ENCODE measurements at places on chromosomes 2 and 18.
A peak's percentile ranks its signal among the peaks of the same experiment; 100 is the strongest.

- no peak for DNase-seq
Observed at GRCh38 chr2:119082821-119083400, 75.6 kb downstream of the C1QL2 start.

DNA sequence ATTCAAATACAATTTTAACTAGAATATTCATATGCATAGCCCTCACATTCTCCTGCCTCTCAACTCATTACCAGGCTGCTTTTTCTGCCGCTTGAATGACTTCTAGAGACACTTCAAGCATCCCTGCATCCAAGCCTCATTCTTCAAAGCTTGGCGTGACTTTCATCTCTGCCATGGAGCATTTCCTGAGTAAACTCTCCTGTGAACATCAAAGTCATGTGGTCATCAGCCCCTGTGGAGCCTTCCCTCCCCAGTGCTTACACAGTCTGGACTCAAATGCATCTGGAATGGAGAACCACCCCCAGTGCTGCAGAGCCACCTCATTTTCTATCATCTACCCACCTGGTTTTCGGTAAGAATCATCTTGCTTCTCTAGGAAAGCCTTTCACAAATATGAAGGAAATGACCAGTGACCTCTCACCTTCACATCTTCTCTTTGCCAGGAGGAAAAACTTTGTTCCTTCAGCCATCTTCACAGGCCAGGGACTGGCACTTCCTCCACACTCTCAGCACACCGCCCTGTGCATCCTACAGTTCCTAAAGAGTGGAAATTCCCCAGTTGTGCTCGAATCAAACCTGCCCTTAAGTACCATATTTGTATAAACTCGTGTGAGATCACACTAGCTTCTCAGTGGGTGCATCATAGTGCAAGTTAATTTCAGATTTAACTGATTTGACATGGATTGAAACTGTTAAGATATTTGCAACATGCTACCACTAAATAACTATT, 116.4 kb downstream of the COL6A3 start:
- DNase-seq = no peak

GRCh38 chr2:162646794-162647193, 191.8 kb downstream of the KCNH7 start:
- no peak for DNase-seq

- no peak for DNase-seq
Observed at GRCh38 chr2:181258720-181259119, 198.5 kb upstream of the ITGA4 start.

DNA sequence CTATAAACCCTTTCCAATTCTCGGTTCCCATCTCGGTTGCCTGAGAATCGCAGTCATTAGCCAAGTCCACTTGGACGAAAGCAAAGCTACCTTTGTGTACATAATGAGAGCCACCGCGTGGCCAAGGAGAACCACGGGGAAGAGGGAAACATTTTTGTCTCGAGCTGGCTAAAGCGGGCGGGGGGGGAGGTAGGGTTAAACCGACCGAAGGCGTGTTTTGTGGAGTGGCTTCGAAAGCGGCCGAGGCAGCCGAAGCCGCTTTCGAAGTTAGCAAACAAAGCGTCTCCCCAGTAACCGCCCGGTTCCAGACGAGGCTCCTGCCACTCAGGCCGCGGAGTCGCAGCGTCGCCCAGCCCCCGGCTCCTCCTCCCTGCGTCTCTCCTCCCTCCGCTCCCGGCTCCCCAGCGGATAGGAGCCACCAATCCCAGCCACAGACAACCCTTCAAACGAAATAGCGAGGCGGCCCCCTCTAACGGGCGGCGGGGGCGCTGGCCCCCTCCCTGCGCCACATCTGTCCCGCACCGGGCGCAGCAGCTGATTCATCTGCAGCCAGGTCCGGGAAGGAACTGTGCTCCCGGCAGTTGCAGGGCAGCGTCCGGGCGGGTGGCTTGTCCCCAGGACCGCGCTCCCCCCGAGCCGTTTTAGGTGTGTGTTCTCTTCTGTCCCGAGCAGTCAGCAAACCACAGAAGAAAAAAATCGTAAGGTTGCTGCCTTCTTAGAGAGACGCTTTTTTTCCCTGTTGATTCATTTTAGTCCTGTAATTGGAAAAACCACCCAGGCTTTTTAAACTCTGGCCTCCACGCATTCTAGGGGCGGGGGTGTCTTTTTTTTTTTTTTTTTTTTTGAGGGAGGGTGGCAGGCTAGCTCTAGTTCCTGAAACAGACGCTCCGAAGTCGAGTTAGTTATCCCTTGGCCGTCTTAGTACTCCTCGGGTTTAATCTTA, 1.8 kb upstream of the TGIF1 start:
- DNase-seq = peak; percentile 97

DNA sequence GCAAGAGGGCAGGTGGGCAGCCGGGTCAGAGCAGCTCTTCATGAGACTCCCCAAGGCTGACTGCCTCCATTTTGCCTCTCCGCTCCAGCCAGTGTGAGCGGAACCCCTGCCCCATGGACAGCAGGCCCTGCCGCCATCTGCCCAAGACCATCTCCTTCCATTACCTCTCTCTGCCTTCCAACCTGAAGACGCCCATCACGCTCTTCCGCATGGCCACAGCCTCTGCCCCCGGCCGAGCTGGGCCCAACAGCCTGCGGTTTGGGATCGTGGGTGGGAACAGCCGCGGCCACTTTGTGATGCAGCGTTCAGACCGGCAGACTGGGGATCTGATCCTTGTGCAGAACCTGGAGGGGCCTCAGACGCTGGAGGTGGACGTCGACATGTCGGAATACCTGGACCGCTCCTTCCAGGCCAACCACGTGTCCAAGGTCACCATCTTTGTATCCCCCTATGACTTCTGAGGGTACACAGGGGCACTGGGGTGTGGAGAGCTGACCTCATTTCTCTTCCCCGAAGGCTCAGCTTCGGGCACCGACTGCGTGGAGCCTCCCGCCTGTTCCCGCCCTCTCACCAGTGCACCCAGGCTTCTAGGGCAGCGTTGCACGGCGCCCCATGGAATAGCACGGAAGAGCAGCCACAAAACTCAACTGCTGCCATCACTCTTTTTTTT, 49.0 kb downstream of the FBLN7 start:
- DNase-seq = no peak

GRCh38 chr2:118127250-118127649, 39.0 kb downstream of the INSIG2 start:
- no peak for DNase-seq

GRCh38 chr2:207149249-207150213, 16.2 kb downstream of the KLF7 start:
- no peak for DNase-seq

DNA sequence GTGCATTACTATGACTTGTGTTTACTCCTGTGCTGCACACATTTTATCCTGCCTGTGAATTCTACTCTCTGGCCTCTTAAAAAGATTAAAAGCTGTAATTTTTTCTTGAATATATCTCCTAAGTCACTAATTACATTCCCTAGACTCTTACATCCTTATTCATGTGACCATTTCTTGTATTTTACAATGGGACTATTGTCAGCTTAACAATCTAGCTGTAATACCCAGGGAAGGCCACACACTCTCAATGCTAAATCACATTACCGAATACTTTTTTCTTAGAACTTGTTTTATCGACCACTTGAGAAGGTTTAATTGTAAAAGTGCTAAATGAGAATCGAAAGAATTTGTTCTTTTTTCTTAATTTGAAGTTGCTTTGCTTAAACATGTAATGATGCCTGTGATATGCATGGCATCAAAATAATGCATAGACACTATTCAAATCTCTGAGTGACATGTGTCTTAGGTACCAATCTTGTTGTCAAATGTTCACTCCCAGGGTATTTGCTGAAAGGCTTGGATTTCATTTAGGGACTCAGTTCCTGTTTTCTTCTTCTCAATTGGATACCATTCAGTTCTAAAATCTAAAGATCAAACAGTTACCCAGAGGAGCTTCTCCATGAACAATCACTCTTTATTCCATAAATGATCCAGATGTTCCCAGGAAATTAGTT, 498.5 kb downstream of the DPP10 start:
- DNase-seq = no peak

DNA sequence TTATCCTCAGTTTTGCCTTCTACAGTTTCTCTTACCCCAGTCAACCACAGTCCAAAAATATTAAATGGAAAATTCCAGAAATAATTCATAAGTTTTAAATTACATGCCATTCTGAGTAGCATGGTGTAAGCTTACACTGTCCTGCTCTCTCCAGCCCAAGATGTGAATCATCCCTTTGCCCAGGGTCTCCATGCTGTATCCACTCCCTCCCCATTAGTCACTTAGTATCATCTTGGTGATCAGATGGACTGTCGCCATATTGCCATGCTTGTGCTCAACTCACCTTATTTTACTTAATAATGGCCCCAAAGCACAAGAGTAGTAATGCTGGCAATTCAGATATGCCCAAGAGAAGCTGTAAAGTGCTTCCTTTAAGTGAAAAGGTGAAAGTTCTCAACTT, 18.5 kb upstream of the CCNT2 start:
- no peak for DNase-seq

DNA sequence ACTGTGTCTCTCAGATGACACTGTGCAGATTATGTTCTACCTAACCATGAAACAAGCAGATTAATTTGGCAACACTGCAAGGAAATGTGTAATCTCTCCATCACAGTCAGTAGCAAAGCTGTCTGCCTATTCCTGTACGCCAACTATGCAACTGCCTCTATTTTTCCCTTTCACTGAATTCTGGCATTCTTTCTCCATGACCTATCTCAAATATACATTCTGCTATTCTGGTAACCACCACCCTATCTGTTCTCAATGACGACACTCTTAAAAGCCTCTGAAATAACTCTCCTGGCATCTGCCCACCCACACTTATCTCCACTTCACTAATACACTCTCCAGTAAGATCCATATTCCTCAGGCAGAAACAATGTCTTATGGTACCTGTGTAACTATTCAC, 78.7 kb downstream of the ABCA12 start:
- no peak for DNase-seq

DNA sequence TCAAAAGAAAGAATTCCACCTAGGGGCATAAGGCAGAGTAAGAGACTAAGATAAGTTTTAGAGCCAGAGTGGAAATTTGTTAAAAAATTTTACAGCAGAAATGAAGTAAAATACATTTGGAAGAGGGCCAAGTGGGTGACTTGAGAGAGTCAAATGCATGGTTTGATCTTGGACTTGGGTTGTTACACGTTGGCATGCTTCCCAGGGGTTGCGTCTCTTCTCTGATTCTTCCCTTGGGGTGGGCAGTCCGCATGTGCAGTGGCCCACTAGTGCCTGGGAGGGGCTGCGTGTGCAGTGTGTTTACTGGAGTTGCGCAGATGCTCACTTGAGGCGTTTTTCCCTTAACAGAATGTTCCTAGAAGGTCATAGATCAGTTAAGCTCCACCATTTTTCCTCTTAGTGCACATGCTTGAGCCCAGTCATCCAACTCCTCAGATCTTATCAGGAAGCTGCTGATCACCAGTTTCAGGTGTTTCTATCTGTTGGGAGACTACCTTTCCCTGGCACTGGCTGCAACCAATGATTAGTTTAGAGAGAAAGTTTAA, 13.1 kb downstream of the SEH1L start:
- DNase-seq = no peak

GRCh38 chr2:219441451-219442255, 7.0 kb downstream of the SPEG start:
- no peak for DNase-seq

DNA sequence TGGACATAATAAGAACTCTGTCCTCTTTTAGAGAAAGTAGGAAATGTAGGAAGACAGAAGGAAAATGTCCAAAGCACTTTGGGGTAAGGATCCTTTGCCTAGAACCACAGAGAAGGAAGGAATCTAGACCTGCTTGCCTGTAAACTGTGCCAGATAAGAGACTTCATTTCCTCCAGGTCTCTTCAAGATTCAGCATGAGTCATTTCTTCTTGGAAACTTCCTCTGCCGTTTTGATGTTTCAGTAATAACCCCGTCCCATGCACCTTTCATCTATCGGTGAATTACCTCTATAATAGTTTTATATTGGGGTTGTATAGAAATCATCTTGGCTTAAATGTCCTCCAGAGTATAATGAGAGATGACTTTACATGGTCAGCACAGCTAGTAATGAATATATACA, 63.2 kb upstream of the LRATD1 start:
- no peak for DNase-seq
